NCI-H748 treated with DMSO at 0.1 percent for 48 hours (cell line): ENCODE measurements at places on chromosomes 16 and 17.

DNA sequence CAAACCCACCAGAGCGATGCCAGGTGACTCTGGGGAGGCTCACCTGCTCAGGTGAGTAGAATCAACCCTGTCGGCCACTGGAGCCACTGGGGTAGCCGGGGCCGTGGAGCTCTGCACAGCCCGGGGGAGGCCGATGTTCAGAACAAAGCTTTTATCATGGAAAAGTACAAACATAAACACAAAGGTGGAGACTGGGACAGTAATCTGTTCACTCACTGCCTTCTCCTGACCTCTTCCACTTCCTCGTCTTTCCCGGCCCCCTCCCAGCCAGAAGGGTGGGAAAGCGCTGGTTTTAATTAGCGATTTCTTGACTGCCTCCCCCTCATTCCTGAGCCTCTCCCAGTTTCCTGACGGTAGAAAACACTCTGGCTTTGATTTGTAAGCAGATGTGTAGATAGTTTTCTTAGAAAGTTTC, 9.8 kb upstream of the TEX19 start:
- no peak for DNase-seq

GRCh38 chr17:69528035-69528434, 113.5 kb downstream of the MAP2K6 start:
- no peak for DNase-seq

GRCh38 chr17:4858882-4859260, 25.7 kb downstream of the MINK1 start:
- DNase-seq = no peak

GRCh38 chr16:19810817-19811731, 73.6 kb downstream of the GPRC5B start:
- DNase-seq = no peak

- DNase-seq = no peak
These were observed 560 bp downstream of the TELO2 start for GRCh38 chr16:1493746-1494094.

GRCh38 chr17:73234736-73235135, 26.9 kb downstream of the CPSF4L start:
- no peak for DNase-seq

DNA sequence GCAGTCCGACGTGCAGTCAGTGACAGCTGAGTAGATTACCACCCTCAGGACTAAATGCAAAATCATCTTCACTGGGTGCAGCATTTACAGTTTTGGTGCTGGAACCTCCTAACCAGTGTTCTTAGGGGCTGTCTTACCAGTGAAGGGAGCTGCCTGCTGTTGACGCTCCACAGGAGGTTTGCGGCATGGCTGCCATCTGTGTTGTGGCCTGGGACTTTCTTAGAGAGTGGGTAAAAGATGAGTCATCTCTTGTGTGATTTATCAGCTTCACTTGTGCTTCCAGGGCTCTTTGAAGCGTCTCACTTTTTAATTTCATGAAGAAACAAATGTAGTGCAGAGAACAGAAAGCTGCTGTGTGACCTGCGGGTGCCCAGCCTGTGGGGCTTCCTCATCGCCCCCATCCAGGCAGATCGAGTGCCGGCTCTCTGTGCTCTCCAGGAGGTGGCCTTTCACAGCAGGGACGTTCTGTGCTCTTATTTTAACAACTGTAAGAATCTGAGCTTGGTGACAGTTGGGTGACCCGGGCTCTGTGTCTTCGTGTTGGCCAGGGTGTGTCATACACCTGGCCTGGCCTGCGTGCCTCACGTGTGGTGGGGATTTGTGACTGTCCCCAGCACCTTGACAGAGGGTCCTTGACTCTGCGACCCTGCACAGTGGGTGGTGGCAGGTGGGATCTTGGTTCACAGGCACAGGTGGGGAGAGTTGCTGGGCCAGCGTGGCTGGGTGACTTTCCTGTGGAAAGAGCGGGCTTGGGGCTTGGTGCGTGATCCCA, 24.3 kb upstream of the ZNF750 start:
- DNase-seq = no peak

DNA sequence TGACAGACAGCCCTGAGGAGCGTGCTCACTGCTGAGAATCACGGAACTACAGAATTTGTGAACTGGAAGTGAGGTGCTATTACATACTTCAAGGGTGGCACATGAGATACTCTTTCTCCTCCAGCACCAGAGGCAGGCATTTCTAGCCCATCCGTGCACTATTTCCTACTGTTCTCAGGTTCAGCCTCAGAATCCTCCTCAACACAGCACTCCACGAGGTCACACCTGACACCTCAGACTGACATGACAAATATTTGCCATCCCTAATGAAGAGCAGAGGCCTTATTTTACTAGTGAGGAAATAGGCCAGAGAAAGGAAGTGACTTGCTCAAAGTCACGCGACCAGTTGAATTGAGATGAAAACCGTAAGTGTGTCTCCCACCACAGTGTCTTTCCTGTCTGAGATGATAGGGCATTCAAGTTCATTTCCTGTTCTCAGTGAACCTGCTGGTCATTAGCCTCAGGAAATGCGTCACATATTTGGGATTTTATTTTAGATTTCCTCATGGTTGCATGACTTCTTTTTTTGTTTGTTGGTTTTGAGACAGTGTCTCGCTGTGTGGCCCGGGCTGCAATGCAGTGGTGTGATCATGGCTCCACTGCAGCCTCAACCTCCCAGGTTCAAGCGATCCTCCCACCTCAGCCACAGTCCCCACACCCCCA, 23.6 kb downstream of the SEZ6 start:
- DNase-seq = no peak

GRCh38 chr17:6556121-6557039, at the start of gene PITPNM3:
TSS of gene PITPNM3 (minus strand) at chr17:6556555. CDS start at chr17:6556406, 149 bp downstream.
- DNase-seq = no peak

- no peak for DNase-seq
These were observed 26.2 kb upstream of the RFFL start for GRCh38 chr17:35089586-35090296.

GRCh38 chr17:17555151-17555550, 36.4 kb downstream of the PEMT start:
- DNase-seq = no peak

GRCh38 chr16:55711959-55712876, 56.4 kb downstream of the SLC6A2 start:
- peak; percentile 60 for DNase-seq

- no peak for DNase-seq
These were observed 7.0 kb upstream of the CCNF start for GRCh38 chr16:2422123-2422867.

DNA sequence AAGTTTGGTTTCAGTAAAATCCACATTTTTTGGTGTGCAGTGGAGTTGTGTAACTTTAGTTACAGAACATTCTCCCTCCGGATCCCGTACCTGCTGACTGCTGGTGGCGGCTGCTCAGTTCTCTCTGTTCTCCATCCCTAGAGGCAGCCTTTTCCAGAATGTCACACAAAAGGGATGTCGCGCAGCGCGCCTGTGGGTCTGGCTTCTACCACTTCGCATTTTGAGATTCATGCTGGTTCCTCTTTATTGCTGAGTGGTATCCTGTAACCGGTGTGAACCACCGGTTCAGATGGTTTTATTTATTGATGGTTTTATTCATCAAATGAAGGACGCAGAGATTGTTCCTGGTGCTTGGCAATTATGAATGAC, 981 bp upstream of the CEP131 start:
- peak; percentile 32 for DNase-seq

- no peak for DNase-seq
These were observed 20.2 kb downstream of the ZNF267 start for GRCh38 chr16:31893824-31894223.

- no peak for DNase-seq
These were observed 8.6 kb downstream of the CMC2 start for GRCh38 chr16:80997964-80998620.

DNA sequence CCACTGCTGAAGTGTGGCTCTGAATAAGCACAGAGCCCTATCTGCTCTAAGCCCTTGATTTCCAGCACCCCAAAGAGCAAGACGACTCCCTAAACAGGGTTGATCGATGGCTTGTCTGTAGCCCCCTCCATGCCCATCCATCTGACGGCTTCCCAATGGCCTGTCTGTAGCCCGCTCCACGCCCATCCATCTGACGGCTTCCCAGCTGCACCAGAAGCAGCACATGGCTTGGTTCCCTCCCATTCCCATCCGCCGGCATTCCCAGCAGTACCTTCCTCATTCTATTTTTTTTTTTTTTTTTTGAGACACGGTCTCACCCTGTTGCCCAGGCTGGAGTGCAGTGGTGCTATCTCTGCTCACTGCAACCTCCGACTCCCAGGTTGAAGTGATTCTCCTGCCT, 64.5 kb downstream of the RBFOX3 start:
- no peak for DNase-seq

DNA sequence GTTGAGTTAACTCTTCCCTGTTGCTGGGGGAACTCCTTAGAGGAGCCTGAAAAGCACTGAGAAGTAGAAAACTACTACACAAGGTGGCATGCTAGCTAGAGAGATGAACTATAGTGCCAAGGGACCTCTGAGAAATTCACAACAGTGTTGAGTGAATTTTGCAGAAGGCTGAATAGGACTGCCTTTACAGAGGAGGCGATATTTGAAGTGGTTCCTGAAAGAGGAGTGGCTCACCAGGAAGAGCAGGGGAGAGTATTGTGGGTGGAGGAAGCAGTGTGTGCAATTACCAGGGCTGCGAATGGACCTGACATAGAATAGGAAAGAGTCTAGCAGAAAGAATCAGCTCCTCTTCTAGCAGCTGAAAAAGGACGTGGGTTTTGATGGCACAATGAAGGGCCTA, 66.4 kb downstream of the CDK5R1 start:
- DNase-seq = no peak

DNA sequence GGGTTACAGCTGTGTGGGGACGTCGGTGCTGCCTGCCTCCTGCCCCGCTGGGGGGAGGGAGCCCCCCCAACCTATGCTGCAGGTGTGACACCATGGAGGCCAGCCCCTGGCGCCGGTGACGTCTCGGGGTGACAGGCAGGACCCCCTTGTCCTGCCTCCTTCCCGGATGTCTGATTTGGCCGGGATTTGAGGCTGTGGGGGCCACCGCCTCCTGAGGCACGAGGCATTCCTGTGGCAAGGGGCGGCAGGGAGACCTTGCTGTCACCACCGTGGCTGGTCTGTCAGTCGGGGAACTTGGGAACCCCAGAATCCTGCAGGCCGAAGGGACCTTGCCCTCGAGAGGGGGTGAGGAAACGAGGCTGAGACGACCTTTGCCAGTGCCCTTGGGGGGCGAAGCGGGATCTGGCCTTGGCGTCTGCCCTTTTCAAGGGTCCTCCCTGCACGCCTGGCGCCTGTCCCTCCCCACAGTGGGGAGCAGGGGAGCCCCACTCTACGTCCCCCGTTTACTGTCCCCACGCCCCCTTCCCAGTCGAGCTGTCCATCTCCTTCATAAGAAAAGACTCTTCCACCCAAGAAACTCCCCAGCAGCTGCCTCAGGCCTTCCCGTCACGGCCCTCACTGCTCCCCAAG, 74.4 kb downstream of the METRNL start:
- no peak for DNase-seq
